Bronchial epithelial cell (primary cell): ENCODE measurements at places on chromosomes 4 and X. TPM values are rescaled to one million over a fixed set of nuclear protein-coding genes. Genes with fewer than 3 reads are reported as not detected.

The SUV39H1 gene
- 1.2 and 1.3 TPM in 2 replicates for total RNA-seq

GRCh38 chr4:137070614-137071013, 461.7 kb downstream of the PCDH18 start:
- DNase-seq, result no peak

DNA sequence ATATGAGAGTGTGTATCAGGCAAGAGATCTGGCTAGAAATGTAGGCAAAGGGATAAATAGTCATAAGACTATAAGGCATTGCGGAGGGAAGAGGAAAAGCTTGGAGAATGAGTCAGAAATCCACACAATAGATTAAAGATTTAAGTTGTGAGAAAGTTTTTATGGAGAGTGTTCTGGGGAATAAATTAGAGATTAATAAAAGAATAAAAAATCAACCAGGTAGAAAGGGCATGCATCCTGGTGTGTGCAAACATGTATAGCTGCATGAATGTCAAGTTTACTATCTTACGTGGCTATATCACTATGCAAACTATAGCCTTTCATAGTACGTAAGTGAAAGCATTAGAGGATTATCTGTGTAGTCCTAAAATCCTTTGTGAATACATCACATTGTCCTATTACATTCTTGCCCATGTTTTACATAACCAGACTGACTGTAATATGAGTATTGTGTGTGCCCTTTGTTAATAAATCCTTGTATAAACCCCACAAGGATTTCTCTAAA, 36.9 kb downstream of the SNCA start:
- DNase-seq, result peak; percentile 78

The FGD1 gene
- total RNA-seq, result 1.1 and 1.7 TPM in 2 replicates

- no peak for DNase-seq
Observed at GRCh38 chr4:71694961-71695360, 88.9 kb downstream of the GC start.

DNA sequence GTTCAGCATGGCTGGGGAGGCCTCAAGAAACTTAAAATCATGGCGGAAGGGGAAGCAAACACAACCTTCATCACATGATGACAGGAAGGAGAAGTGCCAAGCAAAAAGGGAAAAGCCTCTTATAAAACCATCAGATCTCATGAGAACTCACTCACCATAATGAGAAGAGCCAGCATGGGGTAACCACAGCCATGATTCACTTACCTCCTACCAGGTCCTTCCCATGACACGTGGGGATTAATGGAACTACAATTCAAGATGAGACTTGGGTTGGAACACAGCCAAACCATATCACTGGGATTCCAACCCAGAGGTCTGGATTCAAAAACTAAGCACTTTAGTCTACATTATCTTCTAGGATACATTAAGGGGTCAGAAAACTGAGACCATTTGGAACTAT, 609.6 kb upstream of the SPANXN1 start:
- no peak for DNase-seq

The EFNB1 gene
- 117 and 159 TPM in 2 replicates for total RNA-seq

DNA sequence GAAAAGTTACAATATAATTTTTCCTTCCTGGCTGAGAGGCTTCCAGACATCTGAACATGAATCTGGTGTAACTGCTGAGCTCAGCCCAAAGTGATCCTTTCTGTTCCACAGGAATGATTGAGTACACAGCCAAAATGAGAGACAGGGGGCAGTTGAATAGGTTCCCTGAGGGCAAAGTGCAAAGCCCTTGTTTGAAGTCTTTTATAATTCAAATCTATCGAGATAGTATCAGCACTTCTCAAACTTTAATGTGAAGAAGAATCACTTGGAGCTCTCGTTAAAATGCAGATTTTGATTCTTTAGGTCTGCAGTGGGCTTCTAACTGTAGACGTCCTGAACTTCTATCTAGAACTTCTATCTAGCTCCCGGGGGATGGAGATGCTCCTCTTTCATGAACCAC, 54.4 kb upstream of the BMP2K start:
- DNase-seq, result no peak

The CFI gene
- total RNA-seq, result 0.13 TPM in 1 of 2 replicates, not detected in the other

DNA sequence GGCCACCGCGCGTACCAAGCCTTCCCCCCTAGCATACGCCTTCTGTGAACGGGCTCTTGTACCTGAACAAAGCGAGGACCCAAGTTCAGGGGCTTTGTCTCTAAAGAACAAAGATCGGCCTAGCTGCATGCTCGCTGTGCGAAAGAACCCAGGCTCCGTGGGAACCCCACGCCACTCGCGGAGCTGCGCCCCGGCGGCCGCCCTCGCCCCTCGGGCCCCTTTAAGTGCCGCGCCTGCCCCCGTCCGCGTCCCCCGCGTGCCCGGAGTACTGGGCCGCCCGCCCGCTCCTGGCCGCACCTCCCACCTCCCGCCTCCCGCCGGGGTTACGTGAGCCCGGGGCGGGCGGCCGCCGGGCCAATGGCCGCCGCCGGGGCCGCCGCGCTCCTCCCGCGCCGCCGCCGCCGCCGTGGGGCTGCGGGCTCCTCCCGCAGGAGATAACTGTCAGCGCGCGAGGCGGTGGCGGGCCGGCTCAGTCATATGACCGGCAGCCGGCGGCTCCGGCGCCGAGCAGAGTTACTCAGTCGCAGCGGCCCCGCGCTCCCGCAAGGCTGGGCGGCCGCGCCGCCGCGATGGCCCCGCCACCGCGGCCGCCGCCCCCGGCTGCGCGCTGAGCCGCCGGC, at the start of gene FNIP2:
Gene FNIP2, plus strand, starts transcription at position 472 of the 620 bp plus-strand sequence. CDS start 187 bp downstream, outside the sequence.
- peak; percentile 39 for DNase-seq
